Mesenchymal stem cell (in vitro differentiated cells and primary cell): ENCODE measurements at places on chromosomes 11 and 22.
A peak's percentile ranks its signal among the peaks of the same experiment; 100 is the strongest.

- DNase-seq = no peak
Observed at GRCh38 chr22:43298062-43298801, 44.9 kb downstream of the SCUBE1 start.

- no peak for DNase-seq
Observed at GRCh38 chr11:133249065-133249464, 283.2 kb downstream of the OPCML start.

DNA sequence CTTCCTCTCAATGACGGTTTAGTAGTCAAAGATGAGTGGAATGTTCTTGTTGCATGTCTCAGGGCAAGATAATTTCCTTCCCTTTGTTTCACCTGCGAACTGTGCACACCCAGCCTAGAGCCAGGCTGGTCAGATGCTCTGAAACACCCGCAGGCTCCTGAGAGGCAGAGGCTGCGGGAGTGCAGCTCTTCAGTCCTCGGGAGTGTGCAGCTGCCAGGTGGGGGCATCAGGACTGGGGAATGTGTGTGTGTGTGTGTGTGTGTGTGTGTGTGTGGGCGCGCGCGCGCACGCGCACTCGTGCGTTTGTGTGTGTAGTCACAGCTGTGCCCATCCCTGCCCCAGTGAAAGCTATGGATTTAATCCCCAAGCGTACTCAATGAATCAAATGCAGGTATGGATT, 136.2 kb upstream of the NTM start:
- no peak for DNase-seq

GRCh38 chr11:17636721-17637120, 82.7 kb upstream of the MYOD1 start:
- DNase-seq = no peak

- DNase-seq = peak; percentile 72
Observed at GRCh38 chr22:19730655-19731360, 7.5 kb downstream of the GP1BB start.

DNA sequence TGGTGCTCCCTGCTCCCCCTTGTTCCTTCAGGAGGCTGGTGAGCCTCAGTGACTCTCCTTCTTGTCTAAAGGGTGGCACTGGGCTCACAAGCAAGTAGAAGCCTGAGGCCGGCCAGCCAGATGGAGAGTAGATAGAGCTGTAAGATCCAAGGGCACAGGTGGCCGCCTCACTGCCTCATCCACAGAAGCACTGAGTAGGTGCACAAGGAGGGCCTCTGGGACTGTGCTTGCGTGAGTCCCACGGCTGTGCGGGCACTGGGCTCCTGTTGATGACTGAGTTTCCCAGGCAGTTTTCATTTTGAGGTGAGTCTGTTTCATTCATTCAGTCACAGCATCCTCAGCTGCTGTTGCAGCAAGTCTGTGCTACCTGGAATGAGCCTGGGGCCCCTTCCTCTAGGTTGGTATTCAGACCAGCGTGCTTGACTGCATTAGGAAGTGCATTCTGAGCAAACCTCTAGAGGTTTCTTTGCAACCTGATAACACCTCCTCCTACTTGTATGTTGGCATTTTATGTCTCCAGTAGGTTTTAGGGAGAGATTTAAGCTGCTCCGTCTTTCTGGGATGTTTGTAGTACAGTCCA, 184.0 kb downstream of the TBC1D22A start:
- no peak for DNase-seq

GRCh38 chr11:58674609-58675008, 52.1 kb downstream of the CNTF start:
- no peak for DNase-seq
